ENCODE measurements at places on chromosomes 12 and 14.
A peak's percentile ranks its signal among the peaks of the same experiment; 100 is the strongest.

DNA sequence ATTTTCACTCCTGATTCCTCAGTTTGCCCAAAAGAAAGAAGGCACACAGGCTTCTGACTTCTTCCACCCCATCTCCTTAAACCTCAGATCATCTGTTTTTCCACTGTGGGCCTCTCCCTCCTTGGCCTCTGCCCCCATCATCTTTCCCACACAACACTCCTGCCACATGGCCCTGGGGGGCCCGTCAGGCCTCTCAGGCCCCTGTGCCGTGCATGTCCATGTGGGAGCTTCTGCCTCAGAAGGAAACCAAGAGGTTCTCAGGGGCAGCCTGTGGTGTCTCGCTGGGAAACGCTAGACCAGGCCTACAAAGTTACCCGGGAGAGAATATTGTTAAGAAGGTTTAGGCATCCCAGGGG lies 8.0 kb downstream of the KLHL33 start:
- no peak for DNase-seq
- peaks cover 52% of the 10 kb centered on the region for H3K4me1 ChIP-seq
- H3K27ac ChIP-seq, result no peak overlapping the region
- H3K36me3 ChIP-seq, result no peaks in the 10 kb centered on the region
- H3K27me3 ChIP-seq, result no peaks in the 10 kb centered on the region

DNA sequence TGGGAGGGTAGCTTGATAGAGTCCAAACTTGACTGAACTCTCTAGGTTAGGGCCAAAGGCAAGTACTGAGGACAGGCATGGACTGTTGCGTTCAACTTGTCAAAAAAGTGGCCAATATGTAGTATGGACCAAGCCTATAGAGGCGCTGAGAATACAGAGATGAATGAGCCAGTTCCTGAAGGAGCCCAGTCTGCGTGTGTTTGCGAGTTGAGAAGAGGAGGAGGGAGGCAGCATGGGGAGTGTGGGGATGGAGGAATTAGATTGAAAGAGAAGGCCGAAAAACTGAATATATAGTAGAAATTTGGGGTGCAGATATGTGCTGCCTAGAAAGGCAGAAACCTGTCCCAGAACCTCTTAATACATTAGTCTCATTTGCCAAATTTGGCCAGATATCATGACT lies 412.4 kb downstream of the PCNX1 start:
- peak overlapping the region; percentile 43 for H3K4me3 ChIP-seq
- H3K27me3 ChIP-seq, result no peaks in the 10 kb centered on the region
- DNase-seq, result no peak
- peaks cover 32% of the 10 kb centered on the region for H3K4me1 ChIP-seq
- no peaks in the 10 kb centered on the region for H3K36me3 ChIP-seq

DNA sequence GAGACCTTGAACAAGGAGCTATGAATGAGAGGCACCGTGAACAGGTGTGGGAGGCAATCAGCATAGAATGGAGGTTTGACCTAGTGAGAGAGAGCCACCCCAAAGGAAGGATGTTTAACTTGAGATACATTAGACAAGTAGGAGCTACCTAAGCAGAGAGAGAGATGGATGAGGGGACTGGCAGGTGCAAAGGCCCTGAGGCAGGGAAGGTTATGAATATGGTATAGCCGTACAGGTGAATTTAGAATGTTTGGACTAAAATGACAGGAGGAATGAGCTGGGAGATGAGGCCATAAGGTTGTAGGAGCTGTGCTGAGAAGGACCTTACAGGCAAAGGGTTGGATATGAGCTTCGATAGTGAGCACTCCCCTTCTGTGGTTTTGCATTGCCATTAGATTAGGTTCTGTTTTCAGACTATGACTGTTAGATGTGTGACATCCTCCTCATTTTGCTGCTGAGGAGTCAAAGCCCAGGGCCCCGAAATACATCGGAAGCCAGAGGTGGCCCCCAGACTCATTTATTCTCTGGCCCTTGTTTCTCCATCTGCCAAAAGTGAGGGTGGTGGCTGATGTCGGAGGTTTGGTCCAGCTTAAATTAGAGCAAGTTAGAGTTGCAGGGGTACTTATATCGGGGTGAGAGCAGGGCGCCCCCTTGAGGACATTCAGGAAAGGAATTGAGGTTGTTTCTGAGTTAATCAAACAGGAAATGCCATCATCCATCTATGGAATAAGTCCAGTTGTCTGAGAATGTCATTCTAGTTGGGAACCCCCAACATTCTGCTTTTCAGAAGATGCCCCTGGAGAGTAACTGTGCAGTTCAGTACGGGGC lies 29.4 kb downstream of the SLC24A4 start:
- no peaks in the 10 kb centered on the region for H3K36me3 ChIP-seq
- peak; percentile 13 for DNase-seq
- H3K4me1 ChIP-seq, result peaks cover 12% of the 10 kb centered on the region
- no peak overlapping the region for H3K4me3 ChIP-seq
- no peak overlapping the region for H3K27ac ChIP-seq
- peaks cover 67% of the 10 kb centered on the region for H3K27me3 ChIP-seq

DNA sequence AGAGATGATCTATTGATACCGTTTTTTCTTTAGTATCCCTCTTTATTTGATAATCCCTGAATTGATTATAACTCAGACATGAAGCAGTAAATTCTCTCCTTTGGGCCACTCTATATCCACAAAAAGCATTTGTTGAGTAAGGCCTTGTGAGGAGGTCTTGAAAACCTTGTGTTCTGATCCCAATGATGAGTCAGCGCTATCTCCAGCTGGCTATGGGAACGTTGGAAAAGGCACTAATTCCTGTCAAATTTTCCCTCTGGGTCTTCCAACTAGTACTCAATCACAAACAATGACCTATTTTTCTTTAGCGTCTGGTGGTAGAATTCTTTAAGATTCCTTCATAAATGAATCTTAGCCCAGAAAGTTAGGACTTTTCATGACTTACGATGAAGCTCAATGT lies 168.4 kb upstream of the LRIG3 start:
- no peak for DNase-seq
- no peak overlapping the region for H3K4me3 ChIP-seq
- no peaks in the 10 kb centered on the region for H3K36me3 ChIP-seq
- no peaks in the 10 kb centered on the region for H3K27me3 ChIP-seq
- no peak overlapping the region for H3K27ac ChIP-seq

DNA sequence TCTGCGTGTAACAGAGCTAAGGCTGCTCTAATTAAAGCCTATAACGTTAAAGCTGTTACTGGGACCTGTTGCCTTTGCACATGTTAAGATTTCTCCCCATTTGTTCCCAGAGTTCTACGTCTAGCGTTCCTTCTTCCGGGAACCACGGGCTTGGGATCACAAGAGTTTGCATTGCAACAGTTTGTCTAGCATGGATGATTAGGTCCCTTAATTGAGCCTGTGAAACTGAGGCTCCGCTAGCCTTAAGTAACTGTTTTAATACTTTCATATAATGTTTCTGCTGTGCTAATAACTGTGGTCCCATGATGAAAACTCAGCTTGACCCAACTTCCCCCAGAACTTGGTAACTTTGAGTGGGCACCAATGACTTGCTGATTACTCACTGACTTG lies 16.7 kb upstream of the LYZ start:
- DNase-seq, result no peak
- H3K27me3 ChIP-seq, result no peaks in the 10 kb centered on the region
- H3K36me3 ChIP-seq, result peaks cover 4% of the 10 kb centered on the region
- H3K27ac ChIP-seq, result peak overlapping the region; percentile 99

DNA sequence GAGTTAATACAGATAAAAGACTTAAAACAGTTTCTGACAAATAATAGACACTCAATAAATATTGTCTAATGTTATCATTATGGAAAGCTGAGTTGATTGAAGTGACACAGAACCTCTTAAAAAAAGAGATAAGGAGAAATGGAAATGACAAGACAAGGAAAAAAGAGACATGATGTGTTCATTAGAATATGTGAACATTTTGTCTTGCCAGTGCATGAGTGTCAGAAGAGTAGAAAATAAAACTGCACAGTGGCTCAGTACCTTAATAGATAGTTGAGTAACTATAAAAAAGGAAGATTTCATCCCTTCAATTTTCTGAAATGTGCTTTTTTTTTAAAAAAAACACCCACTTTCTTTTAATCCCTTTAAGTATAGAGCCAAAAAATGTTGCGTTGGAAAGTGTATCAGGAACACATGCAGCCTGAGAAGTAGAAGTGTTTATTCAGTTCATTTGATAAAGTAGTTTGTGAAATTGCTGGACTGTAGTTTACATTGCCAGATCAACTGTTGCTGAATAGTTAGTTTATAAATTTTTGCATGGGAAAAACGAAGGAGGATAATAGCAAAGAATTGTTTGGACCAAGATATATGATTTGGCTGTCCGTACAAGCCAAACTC lies 56.6 kb upstream of the ACSS3 start:
- no peak overlapping the region for H3K27ac ChIP-seq
- H3K36me3 ChIP-seq, result no peaks in the 10 kb centered on the region
- no peak overlapping the region for H3K4me3 ChIP-seq
- DNase-seq, result no peak
- no peaks in the 10 kb centered on the region for H3K4me1 ChIP-seq

DNA sequence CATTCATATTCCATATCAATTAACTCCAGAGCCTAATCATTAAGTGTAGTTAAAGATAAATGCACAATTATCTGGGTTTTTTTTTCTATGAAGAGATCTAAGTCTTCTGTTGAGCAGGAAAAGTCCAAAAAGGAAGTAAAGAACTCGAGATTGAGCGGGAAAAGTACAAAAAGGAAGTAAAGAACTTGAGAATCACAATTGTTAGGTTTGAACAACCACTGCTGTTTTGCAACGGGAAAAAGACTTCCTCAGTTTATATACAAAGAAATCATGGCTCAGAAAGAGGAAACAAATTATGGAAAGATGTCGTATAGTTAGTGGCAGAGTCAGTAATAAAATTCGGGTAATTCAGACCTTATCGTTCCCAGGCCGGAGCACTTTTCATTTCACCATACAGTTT lies 63.3 kb downstream of the PPP1R12A start:
- no peak for DNase-seq
- H3K27ac ChIP-seq, result no peak overlapping the region
- H3K36me3 ChIP-seq, result 0 out of 2 replicates have a peak, but pooled peaks cover 1% of the 10 kb centered on the region
- H3K4me3 ChIP-seq, result no peak overlapping the region
- no peaks in the 10 kb centered on the region for H3K27me3 ChIP-seq

GRCh38 chr12:114684870-114685273 lies 897 bp upstream of the TBX3 start:
- no peak for DNase-seq
- peak overlapping the region; percentile 96 for H3K27ac ChIP-seq
- no peaks in the 10 kb centered on the region for H3K27me3 ChIP-seq
- H3K4me1 ChIP-seq, result peaks cover 22% of the 10 kb centered on the region
- peak overlapping the region; percentile 81 for H3K4me3 ChIP-seq
- H3K36me3 ChIP-seq, result no peaks in the 10 kb centered on the region

- no peak for DNase-seq
- H3K27me3 ChIP-seq, result no peaks in the 10 kb centered on the region
- no peak overlapping the region for H3K4me3 ChIP-seq
- H3K36me3 ChIP-seq, result peaks cover 4% of the 10 kb centered on the region
Measured at GRCh38 chr14:81178063-81178462, 42.7 kb downstream of the GTF2A1 start.

DNA sequence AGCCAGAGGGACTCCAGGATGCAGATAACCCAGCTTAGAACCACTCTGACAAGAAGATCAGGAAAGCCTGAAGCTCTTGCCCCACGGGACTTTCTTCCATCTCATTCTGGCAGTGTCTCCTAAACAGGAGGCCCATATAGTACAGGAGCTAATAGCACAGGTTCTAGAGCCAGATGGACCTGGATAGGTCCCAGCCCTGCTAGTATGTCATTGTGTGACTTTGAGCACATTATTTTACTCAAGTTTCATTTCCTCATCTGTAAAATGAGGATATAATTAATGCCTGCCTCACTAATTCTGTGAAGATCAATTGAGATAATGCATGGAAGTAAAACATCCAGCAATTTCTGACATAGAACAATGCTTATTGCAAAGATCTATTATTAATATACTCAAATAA lies 66.5 kb upstream of the GZMB start:
- no peaks in the 10 kb centered on the region for H3K36me3 ChIP-seq
- H3K4me3 ChIP-seq, result no peak overlapping the region
- no peaks in the 10 kb centered on the region for H3K4me1 ChIP-seq
- DNase-seq, result no peak
- no peak overlapping the region for H3K27ac ChIP-seq
- H3K27me3 ChIP-seq, result peaks cover 11% of the 10 kb centered on the region

- H3K36me3 ChIP-seq, result no peaks in the 10 kb centered on the region
- peak overlapping the region; percentile 91 for H3K4me3 ChIP-seq
- peaks cover 19% of the 10 kb centered on the region for H3K4me1 ChIP-seq
- no peak for DNase-seq
- H3K27me3 ChIP-seq, result no peaks in the 10 kb centered on the region
Measured at GRCh38 chr12:82688035-82688501, 1.4 kb downstream of the TMTC2 start.

GRCh38 chr12:116245189-116245588 lies 32.3 kb downstream of the MED13L start:
- H3K36me3 ChIP-seq, result no peaks in the 10 kb centered on the region
- no peak overlapping the region for H3K27ac ChIP-seq
- H3K4me3 ChIP-seq, result no peak overlapping the region
- no peak for DNase-seq

GRCh38 chr12:127582074-127582473 lies 684.9 kb upstream of the TMEM132C start:
- H3K4me3 ChIP-seq, result no peak overlapping the region
- H3K36me3 ChIP-seq, result no peaks in the 10 kb centered on the region
- H3K27ac ChIP-seq, result no peak overlapping the region
- no peaks in the 10 kb centered on the region for H3K27me3 ChIP-seq

DNA sequence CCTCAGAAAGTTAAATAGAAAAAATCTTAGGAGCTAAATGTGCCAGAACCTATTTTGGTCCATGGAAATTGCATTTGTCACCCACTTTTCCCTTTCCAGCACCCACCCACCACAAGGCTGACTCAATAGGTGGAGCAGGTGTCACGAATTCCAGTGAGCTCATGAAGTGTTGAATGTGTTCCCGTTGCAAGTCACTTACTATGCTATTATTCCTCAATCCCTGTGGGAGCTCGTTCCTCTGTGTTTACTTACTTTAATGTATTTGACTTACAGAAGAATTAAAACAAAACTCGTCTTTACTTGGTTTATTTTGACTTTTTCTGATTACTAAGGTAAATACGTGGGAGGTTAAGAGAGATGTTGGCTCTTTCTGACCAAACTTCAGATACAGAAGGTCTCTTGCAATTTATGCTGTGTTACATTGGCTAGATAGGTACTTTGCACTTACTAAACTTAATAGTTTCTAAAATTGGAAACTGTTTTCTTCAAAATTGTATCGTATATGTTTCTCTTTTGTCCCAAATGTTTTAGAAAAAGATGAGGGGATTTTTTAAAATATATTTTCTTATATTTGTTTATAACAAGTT lies 269.4 kb upstream of the NOVA1 start:
- no peak overlapping the region for H3K27ac ChIP-seq
- no peaks in the 10 kb centered on the region for H3K4me1 ChIP-seq
- no peak for DNase-seq
- no peaks in the 10 kb centered on the region for H3K27me3 ChIP-seq
- H3K4me3 ChIP-seq, result no peak overlapping the region

- no peak overlapping the region for H3K4me3 ChIP-seq
- no peaks in the 10 kb centered on the region for H3K36me3 ChIP-seq
- no peaks in the 10 kb centered on the region for H3K4me1 ChIP-seq
- no peak for DNase-seq
- no peak overlapping the region for H3K27ac ChIP-seq
Measured at GRCh38 chr12:104638851-104639240, 182.1 kb downstream of the CHST11 start.
